ENCODE measurements at places on chromosomes 1 and 21.

- no peak for DNase-seq
Measured at GRCh38 chr21:36542312-36543101, 62.6 kb upstream of the CLDN14 start.

- no peak for DNase-seq
Measured at GRCh38 chr1:56798053-56798471, 21.1 kb downstream of the FYB2 start.

GRCh38 chr1:119009312-119009655, 21.1 kb upstream of the TBX15 start:
- DNase-seq = no peak

GRCh38 chr1:93178418-93178817, 1.8 kb downstream of the TMED5 start:
- no peak for DNase-seq

- DNase-seq = no peak
Measured at GRCh38 chr1:236589531-236589930, 14.8 kb downstream of the HEATR1 start.

DNA sequence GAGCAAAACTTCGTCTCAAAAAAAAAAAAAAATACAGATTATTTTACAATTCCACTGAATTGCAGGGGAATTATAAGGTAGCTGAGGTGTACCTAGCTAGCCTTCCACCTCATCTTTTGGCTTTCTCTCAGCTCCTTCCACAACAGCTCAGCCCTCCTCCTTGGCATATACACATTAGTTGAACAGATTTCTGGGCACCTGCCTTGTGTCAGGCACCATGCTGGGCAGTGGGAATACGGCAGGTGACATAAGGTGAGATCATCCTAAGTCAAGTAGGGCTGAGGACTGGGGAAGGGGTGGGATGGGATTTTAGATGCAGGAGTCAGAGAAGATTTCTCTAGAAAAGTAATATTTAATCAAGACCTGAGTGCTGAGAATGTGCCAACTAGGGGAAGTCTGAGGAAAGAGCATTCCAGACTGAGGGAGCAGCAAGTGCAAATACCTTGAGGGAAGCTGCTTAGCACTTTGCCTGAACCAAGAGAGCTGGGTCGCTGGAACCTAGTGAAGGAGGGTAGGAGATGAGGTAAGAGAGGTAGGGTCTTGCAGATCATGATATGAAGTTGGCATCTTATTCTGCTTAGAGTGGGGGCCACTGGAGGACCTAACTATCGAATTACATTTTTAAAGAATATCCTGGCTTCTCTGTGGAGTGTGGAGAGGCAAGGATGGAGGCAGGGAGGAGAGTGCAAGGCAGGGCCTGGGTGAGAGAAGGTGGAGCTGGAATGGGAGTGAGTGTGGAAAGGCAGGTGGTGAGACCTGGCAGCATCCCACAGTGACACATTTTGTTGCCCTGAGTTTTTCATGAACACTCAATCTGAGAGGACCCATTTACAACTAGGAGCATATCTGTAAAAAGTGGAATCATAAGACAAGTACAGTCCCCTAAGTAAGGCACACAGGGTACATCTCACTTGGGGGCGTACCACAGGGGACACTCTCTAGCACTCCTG, 28.2 kb downstream of the LAMC2 start:
- DNase-seq = no peak

- DNase-seq = no peak
Measured at GRCh38 chr21:42393443-42393950, 2.4 kb downstream of the TMPRSS3 start.

GRCh38 chr1:168300626-168301025, 19.9 kb downstream of the TBX19 start:
- DNase-seq = no peak
